ENCODE measurements at places on chromosomes 5 and 9.

GRCh38 chr9:128396970-128397613 is 23.6 kb upstream of the CERCAM start:
- peak; percentile 57 for DNase-seq

GRCh38 chr5:110957934-110958333 is 113.6 kb upstream of the TSLP start:
- no peak for DNase-seq

DNA sequence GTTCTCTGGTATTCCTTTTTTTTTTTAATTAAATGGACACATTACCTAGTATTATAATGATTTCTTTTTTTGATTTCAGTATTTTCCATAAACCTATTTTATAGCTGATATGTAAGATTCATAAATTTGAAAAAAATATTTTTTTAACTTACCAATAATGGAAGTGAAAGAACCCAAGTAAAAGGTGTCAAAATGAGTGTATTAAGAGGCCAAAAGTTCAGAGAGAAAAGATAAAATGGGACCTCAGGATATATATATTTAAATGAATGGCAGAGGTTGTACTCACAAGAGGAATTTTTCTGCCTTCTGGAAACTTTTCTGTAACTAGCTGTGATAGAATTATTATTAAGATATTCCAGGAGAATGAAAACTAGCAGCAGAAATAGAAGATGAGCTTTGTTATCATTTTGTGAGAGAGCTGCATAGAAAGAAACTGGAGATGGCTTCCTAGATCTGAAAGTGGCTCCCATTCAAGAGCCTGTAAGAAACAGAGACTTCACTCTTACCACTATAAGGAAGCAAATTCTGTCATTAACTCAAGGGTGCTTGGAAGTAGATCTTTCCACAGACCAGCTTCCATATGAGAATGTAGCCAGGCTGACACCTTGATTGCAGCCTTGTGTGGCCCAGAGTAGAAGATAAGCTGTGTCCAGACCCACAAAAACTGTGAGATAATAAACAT is 91.7 kb downstream of the MRPS30 start:
- no peak for DNase-seq

DNA sequence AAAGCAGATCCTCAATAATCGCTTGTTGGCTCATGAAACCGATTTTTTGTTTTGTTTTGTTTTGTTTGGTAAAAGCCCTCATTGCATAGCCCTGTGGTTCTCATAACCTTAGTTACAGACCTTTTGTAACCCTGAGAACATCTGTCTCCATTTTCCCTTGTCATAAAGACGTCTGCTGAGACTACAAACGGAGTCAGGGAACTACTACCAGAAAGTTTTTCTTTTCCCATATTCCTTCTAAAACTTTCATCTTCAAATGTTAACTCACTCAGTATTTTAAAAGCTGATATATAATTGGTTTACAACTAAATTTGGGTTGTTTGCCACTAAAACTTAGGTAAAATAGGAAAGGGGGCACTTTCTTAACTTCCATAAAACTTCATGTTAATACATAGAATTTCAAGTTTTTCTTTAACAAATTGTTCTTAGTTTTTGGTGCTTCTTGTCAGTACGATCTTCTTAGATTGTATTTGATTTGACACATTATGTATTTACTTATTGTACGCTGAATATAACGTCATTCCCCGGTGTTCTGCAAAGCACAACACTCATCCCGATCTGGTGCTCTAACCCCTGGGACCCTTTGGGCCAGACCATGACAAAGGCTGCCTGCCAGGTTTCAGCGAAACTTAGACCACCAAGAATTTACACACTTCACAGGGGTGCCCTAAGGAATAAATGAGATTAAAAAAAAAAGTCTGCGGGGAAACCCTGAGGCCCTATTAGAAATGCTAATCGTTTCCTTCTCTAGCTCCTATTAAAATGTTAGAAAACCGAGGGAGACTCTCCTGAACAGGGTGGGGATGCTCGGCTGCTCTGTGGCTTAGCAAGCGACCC is 1.1 kb upstream of the ANP32B start:
- no peak for DNase-seq

DNA sequence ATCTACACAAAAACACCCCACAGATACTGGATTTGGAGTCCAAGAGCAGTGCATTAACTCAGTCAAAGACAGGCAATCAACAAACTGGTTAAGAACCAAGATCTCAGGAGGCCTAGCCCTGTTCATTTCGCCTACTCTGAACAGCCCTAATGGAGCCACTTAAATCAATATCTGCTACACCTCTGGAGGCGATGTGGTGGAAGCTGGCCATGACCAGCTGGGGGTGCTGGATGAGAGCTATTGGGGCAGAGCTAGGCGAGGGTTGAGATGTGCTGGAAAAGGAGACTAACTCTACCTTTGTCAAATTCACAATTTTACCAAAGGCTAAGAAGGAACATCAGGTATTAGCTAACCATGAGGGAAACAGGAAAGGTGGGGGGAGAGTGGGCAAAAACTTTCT is 23.3 kb upstream of the ARSB start:
- DNase-seq = no peak

GRCh38 chr9:93255994-93256877 is 72.3 kb downstream of the WNK2 start:
- DNase-seq = no peak

GRCh38 chr5:180599590-180599914 is 8.3 kb upstream of the SCGB3A1 start:
- DNase-seq = no peak

- peak; percentile 63 for DNase-seq
These were observed 223.0 kb downstream of the IRX1 start for GRCh38 chr5:3818624-3819023.

DNA sequence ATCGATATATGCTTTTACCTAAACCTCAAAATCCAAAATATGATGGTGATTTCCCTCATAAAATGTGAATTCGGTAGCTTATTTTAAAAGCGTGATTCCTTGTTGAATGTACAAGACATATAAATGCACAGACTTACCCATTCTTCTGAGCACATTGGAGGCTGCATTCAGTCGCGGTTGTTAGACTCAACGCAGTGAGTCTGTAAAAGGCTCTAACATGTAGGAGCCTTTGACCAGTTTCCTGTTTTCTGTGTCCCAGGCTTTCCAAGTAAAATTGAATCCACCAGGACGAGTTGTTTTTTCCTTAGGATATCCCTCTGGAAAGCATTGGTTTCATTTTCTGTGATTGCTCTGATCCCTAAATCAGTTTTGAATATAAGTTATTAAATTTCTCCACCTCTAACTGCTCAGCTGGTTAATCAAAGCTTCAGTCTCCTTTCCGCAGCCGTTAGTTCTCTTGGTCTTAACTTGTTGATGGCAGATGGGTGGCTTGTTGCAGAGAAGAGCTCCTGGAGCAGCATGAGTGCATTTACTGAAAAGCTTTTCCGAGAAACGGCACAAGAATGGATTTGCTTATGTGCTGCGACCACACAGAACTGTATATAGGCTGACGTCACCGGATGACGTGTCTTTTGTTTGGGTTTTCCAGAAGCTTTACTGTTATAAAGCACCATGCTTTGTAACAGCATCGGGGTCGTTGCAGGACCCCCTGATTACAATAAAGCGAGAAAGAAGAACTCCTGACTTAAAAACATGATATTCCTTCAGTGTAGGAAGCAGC is at the start of gene LRRTM2:
TSS of gene LRRTM2 (minus strand) at position 565 of the 781 bp plus-strand sequence. CDS start at position 141, 424 bp downstream.
- no peak for DNase-seq

DNA sequence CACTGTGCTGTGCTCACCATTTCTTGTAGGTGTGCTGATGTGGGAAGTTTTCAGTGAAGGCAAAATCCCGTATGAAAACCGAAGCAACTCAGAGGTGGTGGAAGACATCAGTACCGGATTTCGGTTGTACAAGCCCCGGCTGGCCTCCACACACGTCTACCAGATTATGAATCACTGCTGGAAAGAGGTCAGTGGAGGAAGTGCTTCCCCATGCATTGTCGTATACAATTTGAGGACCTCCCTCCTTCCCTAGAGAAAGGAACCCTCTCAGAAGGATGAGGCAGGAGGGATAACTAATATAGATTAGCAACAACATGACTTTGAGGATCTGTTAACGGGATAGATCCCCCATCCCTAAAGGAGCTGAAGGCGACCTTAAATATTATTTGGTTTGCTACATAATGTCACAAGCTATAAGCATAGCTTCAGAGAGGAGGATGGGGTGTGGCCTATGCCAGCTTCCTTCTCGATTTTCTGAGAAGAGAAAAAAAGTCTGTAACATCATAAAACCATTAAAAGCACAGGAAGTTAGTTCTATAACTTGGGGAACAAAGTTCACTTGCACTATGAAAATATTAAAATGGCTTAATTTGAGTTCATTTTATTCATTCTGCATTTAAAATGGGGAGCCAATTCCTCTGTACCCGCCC is 17.0 kb upstream of the CYFIP2 start:
- no peak for DNase-seq

GRCh38 chr9:7088611-7089010 is 330.8 kb downstream of the KDM4C start:
- no peak for DNase-seq

GRCh38 chr5:108561416-108562204 is 179.7 kb upstream of the FBXL17 start:
- DNase-seq = no peak

DNA sequence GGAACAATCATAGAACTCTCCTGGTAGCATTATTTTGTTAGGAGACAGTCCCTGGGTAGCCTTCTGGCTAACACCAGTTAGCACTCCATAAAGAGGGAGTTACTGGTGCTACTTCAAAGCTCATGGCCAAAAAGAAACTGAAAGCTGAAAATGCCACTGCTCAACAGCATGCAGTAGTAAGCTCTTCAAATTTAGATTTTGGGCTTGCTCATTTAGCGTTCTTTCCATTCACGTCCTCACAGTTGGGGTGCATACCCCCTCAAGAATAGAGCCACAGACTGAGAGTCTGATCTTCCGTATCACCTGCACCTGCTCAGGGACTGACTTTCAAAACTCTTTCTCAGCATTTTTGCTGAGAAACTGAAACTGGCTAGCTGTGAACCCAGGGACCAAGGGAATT is 24.7 kb downstream of the NTRK2 start:
- DNase-seq = no peak

DNA sequence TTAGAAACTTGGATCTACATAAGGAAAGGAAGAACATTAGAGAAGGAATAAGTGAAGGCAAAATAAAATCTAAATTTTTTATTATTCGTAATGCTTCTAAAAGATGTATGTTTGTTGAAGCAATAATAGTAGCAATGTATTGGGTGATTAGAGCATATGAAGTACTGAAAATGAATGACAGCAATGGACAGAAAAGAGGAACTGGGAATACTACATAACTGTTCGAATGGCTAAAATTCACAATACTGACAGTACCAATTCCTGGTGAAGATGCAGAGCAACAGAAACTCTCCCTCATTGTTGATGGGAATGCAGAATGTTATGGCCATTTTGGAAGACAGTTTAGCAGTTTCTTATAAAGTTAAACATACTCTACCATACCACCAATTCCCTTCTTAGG is 177.3 kb upstream of the SPEF2 start:
- DNase-seq = peak; percentile 48

- no peak for DNase-seq
These were observed 937.3 kb upstream of the ARRDC3 start for GRCh38 chr5:92320446-92320845.

DNA sequence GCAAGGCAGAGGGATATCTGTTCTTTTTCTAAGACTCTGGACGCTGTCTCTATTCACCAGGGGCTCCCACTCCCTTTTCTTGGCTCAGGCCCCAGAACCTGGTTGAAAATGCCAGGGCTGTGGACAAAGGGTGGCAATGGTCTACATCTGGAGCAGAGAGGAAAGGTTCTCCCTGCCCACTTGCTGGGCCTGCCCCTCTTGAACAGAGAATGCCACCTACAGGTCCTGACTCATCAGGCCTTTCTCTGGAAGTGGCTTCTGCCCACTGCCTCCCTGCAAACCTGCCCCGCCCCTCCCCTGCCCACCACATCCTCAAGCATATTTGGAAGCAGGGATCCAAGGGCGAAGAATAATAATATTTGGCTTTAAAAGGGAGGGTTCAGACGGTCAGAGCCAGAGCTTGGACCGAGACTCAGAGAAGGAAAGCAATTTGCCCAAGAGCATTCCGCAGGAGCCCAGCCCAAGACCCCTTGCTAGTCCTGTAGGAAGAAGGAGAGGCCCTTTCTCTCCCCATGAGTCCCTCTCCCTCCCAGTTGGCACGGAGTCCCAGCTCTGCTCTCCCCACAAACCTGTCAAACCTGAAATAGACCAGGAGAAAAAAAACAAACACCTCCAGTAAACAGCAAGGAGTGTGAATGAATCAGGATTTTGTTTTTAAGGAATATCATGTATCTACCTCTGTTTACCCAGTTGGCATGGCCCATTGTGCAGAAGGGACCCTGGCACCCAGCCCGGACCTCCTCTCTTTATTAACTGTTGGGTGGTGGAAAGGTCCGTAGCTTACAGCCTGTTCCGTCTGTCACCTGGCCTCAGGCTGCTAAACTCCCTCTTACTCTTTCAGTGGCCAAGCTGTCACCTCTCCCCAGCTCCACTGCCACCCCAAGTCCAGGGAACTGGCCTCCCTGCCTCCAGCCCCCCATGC is 37.7 kb upstream of the STXBP1 start:
- DNase-seq = no peak

DNA sequence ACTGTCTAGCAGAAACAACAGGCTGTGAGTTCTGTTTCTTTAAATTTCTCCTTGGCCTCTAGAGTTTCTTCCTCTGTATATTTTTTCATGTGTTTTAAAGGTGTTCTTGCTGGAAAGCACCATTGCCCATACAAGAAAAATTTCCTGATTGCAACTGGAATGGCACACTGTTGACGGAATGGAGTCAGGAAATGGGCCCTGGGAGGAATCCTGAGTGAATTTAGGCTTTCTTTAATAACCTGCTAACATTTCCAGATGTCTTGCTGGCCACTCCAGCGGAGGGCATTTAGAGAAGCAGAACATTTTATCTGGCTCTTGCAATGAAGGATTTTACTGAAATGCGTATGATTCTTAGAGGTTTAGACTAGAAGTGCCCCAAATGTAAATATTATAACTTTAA is 736.3 kb downstream of the TAF11L14 start:
- no peak for DNase-seq

DNA sequence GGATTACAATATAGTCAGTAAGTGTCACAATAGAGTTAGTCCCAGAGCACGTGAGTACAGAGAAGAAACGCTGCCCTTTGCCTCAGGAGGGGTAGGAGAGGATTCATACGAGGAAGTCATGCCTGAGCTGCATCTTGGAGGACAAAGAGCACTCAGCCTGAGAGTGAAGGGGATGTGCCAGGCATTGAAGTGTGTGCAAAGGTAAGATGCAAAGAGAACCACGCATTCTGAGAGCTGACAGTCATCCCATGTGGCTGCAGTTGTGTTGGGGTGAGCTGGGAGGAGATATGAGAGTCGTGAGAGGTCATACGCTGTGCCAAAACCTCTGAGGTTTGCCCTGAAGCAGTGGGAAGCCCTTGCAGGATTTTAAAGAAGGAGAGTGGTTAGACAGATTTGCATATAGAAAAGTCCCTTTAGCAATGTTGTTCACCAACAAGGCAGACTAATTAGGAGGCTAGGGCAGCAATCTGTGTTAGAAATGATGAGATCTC is 97.5 kb downstream of the PIP5K1B start:
- DNase-seq = no peak

- DNase-seq = no peak
These were observed 28.9 kb upstream of the ALDH1B1 start for GRCh38 chr9:38363589-38363925.

GRCh38 chr5:145294331-145294730 is 540.8 kb downstream of the PRELID2 start:
- no peak for DNase-seq

- DNase-seq = no peak
These were observed 37.5 kb downstream of the RETREG1 start for GRCh38 chr5:16579142-16579847.

GRCh38 chr5:51810592-51810991 is 427.3 kb downstream of the ISL1 start:
- no peak for DNase-seq

All from MV-4-11 (cell line).